ENCODE measurements at places on chromosomes 2 and 18. TPM values are rescaled to one million over a fixed set of nuclear protein-coding genes. Genes with fewer than 3 reads are reported as not detected.

Gene NEU2
- total RNA-seq = not detected

Gene CERKL
- 0.17 TPM for total RNA-seq

Gene GREB1
- 2.7 TPM for total RNA-seq

Gene RGPD8
- 4.4 TPM for total RNA-seq

Gene CHRND
- total RNA-seq = not detected

Gene MOGAT1
- not detected for total RNA-seq

Data from A549 treated with RU486 at 1 μM for 4 hours (cell line).